Endothelial cell of coronary artery (primary cell): ENCODE measurements at places on chromosomes 4 and X. TPM values are rescaled to one million over a fixed set of nuclear protein-coding genes. Genes with fewer than 3 reads are reported as not detected.

P2RY4 gene
- 0.09 TPM in 1 of 2 replicates, not detected in the other for total RNA-seq

DGAT2L6 gene
- total RNA-seq: not detected in 2 replicates

ASB12 gene
- 0.09 TPM in 1 of 2 replicates, not detected in the other for total RNA-seq

AREG gene
- 0.09 and 0.75 TPM in 2 replicates for total RNA-seq

STK32B gene
- 9.8 and 17.7 TPM in 2 replicates for total RNA-seq
